ENCODE measurements at places on chromosomes 1 and 21.

DNA sequence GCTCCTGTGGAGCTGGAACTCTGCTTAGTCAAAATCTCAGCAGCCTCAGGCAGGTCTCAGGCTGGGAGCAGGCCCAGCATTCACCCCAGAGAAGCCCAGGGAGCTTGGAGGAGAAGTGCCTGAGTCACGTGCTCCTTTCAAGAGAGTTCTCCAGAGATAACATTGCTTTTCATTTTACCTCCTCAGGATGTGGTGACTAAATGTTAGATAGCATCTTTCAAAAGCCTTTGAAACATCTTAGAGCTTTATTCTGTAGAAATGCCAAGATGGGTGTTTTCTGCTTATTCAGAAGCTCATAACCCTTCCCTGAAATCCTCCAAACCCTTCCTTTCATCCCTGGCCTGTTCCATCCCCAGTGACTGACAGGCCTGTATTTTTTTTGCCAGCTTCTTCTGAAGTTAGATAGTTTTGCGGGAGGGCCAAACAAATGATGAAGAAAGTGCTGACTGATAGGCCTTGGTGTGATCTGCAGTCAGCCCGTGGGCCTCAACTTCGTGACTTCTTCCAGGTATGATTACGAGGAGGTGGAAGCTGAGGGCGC lies 58.0 kb downstream of the PGM1 start:
- no peak for DNase-seq

GRCh38 chr1:101410048-101410878 lies 173.4 kb downstream of the S1PR1 start:
- no peak for DNase-seq

DNA sequence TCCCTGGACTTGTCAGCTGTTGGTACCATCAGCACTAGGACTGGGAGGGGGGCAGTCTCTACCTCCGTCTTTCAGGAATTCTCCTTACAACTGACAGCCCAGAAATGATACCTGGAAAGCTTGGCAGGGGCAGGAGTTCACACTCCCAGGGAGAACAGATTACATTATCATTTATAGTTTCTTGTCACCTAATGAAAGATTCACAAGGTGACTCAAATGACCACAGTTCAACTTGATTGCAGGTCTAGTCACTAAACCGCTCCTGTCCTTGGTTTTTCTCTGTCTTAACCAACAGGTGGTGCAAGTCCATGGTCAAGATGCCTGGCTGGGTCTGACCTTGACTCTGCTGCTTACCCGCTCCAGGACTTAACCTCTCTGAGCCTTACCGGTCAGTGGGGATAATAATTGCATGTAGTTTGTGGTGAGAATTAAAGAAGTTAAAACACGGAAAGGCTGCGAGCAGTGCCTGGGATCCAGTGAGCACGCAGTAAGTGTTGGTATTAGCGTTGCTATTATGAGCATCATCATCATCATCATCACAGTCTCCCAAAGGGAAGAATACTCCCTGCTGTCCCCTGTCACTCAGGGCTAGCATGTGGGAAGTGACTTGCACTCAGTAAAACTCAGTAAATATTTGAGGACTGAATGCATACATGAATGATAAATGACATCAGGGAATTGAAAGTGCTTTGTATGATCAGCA lies 125.3 kb upstream of the CD34 start:
- no peak for DNase-seq

- DNase-seq = no peak
These were observed 92.8 kb downstream of the LYPLAL1 start for GRCh38 chr1:219266524-219266923.

GRCh38 chr1:151803164-151803563 lies 2.1 kb downstream of the LINGO4 start:
- no peak for DNase-seq

DNA sequence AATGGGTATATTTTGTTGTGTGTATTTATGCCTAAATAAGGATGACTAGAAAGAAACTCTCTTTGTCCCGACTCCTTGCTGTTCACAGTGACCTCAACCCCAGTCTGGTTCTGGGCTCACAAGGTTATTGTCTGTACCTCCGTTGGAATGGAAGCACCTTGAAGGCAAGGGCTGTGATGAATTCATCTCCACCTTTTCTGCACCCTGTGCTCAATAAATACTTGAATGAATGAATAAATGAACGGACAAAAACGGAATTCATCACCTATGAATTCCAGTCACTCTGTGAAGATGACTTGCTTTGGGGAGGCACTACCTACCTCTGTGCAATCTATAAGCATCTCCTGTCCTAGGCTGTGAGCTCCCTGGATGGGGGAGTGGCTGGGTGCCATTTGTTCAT lies 39.3 kb downstream of the HSPG2 start:
- DNase-seq = no peak

GRCh38 chr1:17494114-17494729 lies 45.3 kb upstream of the ARHGEF10L start:
- DNase-seq = no peak

- DNase-seq = no peak
These were observed 71.8 kb downstream of the IER5 start for GRCh38 chr1:181160322-181160721.

GRCh38 chr21:38264571-38264970 lies 7.8 kb downstream of the KCNJ15 start:
- no peak for DNase-seq

DNA sequence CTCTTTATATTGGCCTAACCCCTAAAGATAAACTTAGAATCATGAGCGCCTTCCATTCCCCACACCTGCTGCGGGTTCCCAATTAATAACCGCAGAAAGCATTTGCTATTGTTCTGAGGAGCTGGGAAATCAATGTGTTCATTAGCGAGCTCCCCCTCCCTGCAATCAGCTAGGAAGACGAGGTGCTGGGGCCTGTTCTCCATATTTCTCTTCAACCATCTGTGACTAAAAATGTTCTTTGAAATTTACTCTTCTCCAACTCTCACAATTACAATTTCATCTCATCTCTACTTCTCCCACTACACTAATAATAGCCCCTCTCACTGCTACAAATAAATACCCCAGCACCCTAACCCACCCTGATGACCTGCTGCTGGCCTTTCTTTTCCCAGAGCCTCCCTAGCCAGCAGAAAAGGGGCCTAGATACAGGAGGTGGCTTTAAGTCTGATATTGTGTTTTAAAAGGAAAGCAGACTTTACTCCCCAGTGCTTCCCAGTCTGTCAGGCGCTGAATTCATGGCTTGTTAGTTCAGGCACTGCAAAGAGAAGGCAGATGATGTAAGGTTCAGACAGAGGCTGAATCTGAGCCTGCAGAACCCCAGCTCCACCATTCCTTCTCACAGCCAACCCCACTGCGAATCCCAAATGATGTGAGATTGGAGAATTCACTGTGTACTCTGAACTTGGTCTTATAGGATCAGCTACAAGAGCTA lies 477.5 kb upstream of the DAB1 start:
- peak; percentile 25 for DNase-seq

DNA sequence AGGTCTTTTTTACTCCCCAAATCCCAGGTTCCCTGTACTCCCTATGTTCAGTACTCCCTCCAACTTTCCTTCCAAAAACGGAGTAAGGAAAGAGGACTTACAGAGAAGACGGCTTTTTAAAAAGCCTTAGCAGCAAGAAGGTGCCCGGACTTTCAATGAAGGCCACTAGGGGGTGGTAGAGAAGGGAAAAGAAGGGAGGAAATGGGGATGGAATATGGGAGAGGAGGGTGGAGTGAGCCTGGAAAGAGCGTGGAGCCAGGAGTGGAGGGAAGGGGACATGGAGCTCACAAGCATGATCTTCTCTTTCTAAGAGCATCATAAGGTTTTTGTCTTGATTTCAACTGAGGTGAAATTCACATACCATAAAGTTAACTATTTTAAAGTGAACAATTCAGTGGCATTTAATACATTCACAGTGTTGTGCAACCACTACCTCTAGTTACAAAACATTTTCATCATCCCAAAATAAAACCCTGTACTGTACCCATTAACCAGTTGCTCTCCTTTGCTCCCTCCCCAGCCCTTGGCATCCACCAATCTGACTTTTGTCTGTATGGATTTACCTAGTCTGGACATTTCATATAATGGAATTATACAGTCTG lies 129.9 kb downstream of the ZNF281 start:
- DNase-seq = peak; percentile 38

- DNase-seq = no peak
These were observed 122.6 kb upstream of the CHRM3 start for GRCh38 chr1:239263801-239264200.

DNA sequence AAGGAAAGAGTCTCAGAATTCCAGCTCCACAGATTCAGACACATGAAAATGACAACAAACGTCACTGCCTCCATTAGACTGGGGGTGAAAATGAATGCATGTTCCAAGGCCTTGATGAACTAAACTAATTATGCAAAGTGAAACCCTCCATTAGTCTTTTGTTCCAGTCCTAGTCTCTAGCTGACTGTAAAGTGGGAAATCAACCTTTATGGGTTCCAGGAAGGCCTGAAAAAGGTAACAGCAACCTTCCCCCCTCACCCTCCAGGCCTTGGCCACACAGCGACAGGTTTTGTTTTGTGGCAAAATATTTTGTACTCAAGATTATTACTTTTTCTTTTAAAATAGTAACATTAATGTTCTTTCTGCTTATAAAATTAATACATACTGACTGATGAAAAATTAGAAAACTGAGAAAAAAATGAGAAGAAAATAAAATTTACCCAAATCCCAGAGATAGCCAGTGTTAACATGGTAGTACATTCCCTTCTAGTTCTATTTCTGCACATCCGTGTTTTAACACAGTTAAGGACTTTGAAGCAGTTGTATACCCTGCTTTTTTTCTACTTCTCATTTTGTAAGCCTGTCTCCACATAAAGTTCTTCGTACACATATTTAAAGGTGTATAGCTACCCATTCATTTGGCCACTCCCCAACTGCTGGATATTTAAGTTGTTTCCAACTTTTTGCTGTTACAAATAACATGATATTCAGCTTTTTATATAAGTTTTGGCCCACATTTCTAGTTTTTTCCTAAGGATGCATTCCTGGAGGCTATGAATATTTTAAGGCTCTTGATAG lies 60.9 kb downstream of the CD2 start:
- DNase-seq = no peak

- no peak for DNase-seq
These were observed 40.1 kb downstream of the AHDC1 start for GRCh38 chr1:27563591-27564471.

- DNase-seq = no peak
These were observed 31.0 kb upstream of the IL19 start for GRCh38 chr1:206739411-206740076.

GRCh38 chr1:58769809-58770320 lies 14.0 kb downstream of the JUN start:
- no peak for DNase-seq

DNA sequence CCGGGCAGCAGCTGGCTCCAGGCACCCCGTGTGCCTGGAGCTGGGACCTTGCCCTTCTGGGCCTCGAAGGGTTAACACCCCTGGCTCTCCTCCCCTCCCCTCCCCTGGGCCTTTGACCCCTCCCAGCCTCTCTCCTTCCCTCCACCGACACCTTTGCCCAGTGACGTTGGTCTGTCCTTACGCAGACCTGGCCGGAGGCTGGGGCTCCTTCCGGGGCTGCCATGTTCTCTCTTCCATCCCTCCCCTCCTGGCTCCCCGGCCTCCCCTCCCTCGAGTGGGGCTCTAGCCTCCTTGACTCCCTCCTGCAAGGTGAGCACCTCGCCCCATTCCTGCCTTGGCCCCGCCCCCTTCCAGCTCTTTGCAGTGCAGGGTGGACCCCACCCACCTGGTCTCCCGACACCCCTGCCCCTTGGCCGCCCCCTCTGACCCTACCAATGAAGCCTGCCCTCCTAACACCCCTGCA lies at the start of gene TMEM82:
TSS of gene TMEM82 (plus strand) at position 161 of the 463 bp plus-strand sequence. CDS start at position 222, 61 bp downstream.
- no peak for DNase-seq

DNA sequence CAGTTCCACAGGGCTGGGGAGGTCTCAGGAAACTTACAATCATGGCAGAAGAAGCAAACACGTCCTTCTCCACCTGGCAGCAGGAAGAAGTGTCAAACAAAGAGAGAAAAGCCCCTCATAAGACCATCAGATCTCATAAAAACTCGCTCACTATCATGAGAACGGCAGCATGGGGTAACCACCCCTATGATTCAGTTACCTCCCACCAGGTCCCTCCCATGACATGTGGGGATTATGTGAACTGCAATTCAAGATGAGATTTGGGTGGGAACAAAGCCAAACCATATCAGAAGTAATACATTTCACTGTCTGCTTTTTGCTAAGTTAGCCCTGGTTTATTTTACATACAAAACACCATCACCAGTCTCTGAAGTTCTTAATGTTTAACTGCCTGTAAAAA lies 68.5 kb downstream of the RBM11 start:
- DNase-seq = no peak

DNA sequence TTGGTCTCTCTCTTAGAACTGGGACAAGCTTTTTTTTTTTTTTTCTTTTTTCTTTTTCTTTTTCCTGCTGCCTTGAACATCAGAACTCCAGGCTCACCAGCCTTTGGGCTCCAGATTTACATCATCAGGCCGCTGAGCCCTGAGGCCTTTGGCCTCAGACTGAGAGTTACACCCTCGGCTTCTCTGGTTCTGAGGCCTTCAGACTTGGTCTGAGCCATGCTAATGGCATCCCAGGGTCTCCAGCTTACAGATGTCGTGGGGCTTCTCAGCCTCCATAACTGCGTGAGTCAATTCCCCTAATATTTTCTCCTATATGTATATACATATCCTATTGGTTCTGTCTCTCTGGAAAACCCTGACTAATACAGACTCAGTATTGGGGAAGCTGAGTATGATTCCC lies 36.5 kb upstream of the RC3H1 start:
- DNase-seq = no peak

- peak; percentile 17 for DNase-seq
These were observed 320.9 kb downstream of the ASTN1 start for GRCh38 chr1:176843352-176844297.

- DNase-seq = no peak
These were observed 99.2 kb upstream of the MROH9 start for GRCh38 chr1:170836141-170836540.

DNA sequence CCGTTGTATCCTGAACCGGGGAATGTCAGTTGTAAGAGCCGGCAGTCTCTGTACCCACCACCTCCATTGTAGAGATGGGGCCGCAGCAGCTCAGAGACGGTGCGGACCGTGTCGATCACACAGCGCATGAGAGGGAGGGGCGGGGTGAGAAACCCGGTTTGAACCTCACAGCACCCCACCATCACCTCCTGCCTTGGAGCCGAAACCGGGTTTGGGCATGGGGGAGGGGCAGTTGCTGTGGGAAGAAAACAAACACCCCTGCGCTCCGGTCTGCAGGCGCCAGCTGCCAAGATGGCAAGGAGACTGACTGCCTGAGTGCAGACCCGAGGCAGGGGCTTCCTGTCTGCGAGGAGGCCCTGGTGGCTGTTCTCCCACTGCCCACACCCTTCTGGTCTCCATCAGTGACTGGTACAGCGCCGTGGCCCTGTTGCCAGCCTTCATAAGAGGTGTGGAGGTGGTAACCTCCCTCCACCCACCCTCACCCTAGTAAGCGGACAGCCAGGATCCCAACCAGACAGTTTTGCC lies 69.2 kb upstream of the SSBP3 start:
- DNase-seq = no peak

GRCh38 chr21:29708401-29708800 lies 231.4 kb downstream of the GRIK1 start:
- DNase-seq = no peak

- no peak for DNase-seq
These were observed 43.2 kb upstream of the PBX1 start for GRCh38 chr1:164515711-164516331.

All from NCI-H2107 (cell line).